ENCODE measurements at places on chromosomes 2 and 18.

DNA sequence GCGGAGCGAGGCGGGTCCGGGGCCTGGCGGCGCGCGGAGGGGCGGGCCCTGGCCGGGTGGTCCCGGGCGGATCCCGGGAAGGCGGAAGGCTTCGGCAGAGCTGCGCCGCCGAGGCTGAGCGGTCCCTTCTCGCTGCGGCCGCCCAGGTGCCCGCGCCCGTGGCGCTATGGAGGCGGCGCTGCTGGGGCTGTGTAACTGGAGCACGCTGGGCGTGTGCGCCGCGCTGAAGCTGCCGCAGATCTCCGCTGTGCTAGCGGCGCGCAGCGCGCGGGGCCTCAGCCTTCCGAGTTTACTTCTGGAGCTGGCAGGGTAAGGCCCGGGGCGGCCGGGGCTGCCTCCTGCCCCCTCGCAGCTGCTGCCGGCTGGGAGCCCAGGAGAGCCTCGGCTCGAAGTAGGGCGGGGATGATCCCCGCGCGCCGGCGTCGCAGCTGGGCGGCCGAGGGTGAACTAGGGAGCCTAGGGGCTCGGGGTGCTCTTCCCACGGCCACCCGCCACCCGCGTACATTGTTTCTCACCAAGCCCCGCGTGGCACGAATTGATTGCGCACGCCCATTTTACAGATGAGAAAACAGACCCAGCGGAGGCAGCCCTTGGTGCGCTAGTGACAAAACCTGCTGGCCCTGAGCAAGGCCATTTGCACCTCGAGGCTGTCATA is at the start of gene SLC66A3:
SLC66A3 (plus strand) TSS at position 87 of the 655 bp plus-strand sequence; CDS start at position 167, 80 bp downstream.
- no peak for DNase-seq

DNA sequence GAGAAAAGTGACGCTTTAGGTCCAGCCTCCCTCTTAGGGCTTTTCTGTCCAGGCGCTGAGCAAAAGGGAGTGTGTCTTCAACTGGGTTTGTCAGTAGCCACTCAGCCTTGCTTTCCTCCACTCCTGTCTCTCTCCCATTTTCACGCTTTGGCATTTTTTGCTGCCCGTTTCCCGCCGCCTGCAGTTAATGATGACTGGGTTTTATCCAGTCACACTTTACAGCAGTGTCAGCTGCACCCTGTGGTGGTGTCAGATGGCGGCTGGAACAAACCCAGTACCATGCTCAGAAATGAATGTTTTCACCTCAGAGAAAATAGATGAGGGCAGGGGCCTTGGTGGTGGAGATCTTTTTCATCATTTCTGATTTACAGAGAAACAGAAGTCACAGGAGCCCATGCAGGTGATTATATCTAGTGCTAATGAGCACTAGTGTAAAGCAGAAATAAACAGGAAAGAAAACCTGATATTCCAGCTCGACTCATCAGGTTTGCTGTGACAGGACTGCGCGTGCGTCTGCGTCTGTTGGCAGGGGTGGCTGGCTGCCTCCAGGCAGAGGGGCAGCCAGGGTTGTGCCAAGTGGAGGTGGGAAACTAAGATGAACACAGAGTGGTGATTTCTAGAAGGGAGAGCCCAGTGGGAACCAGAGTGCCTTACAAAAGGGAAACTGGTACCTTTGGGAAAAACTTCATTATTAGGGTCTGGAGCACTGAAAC is 139.9 kb downstream of the TANC1 start:
- DNase-seq = no peak

GRCh38 chr2:8000870-8001269 is 681.0 kb upstream of the ID2 start:
- no peak for DNase-seq

- no peak for DNase-seq
Observed at GRCh38 chr2:151437630-151438029, 27.9 kb downstream of the RIF1 start.

GRCh38 chr18:49959176-49959575 is 145.8 kb upstream of the ACAA2 start:
- DNase-seq = peak; percentile 6

GRCh38 chr2:53782676-53783075 is 4.1 kb downstream of the ASB3 start:
- no peak for DNase-seq

DNA sequence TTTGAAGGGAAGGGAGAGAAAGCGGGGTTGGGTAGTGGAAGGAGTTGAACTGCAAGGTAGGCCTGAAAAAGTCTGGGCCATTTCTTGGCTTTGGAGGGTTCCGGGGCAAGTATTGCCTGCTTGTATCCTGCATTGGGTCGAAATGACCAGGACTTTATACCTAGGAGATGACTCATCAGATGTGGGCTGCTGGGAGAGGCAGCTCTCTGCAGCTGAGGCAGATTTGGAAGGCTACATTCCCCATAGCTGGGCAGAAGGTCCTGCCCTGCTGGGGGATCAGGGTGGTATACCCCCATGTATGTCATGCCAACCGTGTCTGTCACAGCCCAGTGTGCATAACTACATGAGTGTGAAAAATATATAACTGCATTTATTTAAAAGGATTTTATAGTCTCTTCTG is 171.8 kb upstream of the SPRED2 start:
- no peak for DNase-seq

DNA sequence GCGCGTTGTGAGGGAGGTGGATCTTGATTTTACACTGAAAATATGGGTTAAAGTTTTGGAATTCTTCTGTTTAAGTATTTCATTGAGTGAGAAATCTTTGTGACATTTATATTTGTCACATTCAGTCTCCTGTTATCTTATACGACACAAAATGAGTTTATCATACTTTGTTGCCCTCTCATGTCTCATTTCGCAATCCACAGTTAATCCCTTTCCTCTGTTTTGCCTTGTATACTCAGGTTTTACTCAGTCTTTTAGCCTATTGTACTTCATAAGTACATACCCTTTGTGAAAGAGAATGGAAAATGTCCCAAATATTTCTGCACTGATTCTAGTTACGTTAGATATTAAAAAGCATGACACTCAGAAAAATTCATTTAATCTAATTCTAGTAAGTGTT is 142.7 kb downstream of the ATP9B start:
- DNase-seq = no peak

- no peak for DNase-seq
Observed at GRCh38 chr2:188852772-188853171, 121.4 kb upstream of the COL3A1 start.

DNA sequence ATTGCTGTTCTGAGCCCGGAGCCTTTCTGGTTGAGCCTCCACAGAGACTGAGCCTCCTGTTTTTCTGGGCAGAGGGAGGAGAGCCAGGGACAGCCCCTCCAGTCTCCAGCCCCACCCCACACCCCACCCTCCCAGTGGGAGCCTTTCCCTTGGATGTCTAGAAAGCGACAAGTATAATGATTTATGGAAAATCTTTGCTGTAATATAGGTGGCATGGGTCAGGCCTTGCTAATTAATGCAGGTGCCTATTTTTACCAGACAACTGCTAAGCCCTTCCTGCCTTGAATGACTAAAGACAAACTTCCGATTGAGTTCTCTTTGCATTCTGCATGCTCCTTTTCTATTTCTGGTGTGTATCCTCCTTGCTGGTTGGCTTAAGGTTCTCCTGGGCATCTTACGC is 43.1 kb downstream of the MERTK start:
- no peak for DNase-seq

GRCh38 chr2:239737144-239737463 is 288.0 kb downstream of the NDUFA10 start:
- no peak for DNase-seq

- DNase-seq = no peak
Observed at GRCh38 chr2:240234503-240234951, 94.1 kb upstream of the OTOS start.

GRCh38 chr2:226001716-226002115 is 602.2 kb downstream of the NYAP2 start:
- no peak for DNase-seq

DNA sequence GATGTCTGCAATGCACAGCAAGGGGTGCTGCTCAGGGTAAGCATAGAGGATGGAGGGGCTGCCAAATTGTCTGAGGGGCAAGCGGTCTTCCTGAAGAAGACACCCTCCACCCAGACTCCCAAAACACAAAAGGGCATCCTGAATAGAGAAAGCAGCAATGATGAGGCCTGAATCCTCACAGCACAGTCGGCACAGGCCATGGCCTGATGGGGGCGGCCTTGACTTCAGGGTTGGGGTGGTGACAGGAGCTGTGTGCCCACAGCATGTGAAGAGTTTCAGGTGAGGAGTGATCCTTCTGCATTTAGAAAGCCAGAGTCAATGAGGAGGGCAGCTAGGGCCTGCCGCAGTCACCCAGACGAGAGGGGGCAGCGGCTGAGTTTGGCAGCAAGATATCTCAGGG is 159.4 kb downstream of the GALNT14 start:
- no peak for DNase-seq

DNA sequence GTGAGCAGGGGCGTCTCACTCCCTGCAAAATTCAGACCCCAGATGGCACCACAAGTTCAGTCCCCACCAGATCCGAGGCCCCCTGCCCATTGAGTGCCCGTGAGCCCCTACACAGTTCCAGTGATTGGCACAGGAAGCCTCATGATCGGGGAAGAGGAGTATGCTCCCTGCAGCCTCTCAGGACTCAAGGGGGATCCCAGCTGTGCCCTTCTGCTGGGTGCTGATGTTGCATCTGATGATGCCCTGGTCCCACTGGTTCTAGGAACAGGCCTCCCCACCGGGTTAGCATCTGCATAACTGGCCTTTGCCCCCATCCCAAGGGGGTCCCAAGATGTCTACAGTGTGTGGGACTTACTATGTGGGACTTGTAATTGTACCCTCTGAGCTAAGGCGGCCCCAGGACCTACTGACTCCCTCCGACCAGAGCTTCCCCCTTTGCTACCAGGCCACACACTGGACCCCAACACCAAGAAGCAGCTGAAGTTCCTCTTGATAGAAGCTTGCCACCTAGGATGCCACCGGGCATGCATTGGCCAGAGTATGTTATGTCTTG is 8.6 kb downstream of the ALPG start:
- DNase-seq = no peak

DNA sequence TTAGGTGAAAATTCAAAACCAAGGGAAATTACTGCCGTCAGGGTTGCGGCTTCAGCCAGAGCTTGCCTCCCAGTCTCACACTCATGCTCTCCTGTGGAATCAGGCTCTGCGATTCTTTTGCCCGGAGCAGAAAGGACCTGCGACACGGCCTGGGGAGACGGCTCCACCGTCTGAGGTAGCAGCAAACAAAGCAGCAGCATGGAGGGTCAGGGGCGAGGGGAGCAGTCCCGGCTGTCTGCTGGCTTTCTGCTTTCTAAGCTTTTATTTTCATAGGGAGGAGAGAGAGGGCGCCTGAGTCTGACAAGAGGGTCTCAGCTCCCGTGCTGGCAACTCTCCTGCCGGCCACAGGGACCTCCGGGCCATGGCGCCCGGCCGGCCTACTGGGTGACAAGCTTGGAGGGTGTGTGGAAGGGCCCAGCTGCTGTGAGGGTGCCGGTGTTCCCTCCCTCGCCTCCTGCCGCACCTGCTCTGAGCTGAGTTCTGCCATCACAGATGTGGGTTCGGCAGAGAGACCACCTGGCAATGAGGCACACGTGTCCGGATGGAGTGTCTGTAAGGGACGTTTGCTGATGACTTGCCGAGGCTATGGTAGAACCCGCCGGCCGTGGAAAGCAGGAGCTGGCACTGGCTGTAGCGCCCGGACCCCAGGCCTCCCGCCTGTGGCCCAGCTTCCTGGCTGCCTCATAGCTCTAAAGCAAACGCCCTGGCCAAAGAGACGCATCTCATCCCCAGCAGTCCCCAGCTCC is 66.2 kb upstream of the CTDP1 start:
- DNase-seq = no peak

GRCh38 chr18:79563949-79564348 is 115.7 kb upstream of the CTDP1 start:
- no peak for DNase-seq

DNA sequence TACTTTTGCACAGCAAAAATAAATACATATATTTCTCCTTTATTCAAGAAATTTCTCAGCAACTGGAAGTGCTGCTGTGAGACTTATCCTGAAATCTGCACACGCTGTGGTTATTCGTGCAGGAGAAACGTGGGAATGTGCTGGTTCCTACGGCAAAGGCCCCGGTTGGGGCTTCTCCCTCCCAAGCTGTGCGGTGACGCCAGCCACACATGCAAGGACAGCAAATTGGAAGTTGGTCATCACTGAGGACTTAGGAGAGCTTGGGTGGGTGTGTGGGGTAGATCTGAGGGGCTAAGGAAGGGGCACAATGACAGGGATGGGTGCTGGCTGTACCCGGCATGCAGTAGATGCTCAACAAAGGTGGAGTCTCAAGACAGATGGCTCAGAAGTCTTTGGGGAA is 16.5 kb upstream of the MTCL1 start:
- DNase-seq = no peak

- DNase-seq = peak; percentile 9
Observed at GRCh38 chr2:177165721-177166711, 46.6 kb upstream of the HNRNPA3 start.

DNA sequence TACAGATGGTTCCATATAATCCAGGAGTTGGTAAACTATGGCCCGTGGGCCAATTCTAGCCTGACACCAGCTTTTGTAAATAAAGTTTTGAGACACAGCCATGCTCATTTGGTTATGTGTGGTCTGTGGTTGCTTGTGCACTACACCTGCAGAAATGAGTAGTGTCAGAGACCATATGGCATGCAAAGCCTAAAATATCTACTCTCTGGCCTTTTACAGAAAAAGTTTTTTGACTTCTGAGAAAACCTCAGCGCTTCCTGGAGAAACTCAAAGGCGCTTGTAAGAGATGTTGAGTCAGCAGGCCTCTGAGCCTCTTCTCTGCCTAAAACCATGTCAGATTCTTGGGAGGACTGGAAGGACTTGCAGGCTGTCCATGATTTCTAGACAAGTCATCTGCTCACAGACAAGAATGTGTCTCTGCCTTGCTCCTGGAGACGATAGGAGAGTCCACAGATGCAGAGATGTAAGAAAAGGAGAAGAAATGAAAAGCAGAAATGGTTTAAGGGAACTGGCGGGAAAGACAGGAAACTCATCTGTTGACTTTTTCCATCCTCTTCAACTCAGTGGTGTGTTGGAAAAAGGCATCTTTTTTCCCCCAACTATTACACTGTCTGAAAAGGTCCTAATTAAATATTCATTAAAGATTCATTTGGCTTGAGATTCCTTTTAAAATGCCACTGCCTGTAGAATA is 5.2 kb downstream of the TTC39C start:
- DNase-seq = peak; percentile 58

DNA sequence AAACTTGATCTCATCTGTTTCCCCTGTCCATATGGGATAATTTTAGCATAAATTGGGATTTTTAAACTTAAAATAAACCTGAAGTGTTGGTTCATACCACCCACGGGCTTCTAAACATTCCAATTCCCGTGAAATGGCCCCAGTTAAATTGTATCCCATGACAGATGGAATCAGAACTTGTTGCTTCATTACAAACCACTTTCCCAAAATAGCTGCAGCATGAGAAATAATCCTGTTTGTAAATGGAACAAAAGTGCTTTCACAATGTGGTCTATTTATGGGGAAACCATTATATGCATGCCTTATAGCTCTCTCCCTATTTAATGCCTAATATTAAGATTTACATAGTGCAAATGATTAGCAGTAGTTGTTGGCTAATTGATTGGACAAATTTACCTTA is 15.9 kb downstream of the SCG2 start:
- no peak for DNase-seq

- DNase-seq = no peak
Observed at GRCh38 chr2:161971551-161971950, 102.5 kb downstream of the DPP4 start.

Data from stimulated activated CD4-positive, alpha-beta T cell treated with anti-CD3 and anti-CD28 coated beads, Interleukin-15, amount 100 ng/mL, for 24 hours (primary cell).